Ammon's horn (tissue), 1 donor: ENCODE measurements at places on chromosomes 6 and 20.

- DNase-seq: peak; percentile 80
These were observed 25.8 kb upstream of the TMEM217 start for GRCh38 chr6:37283671-37284151.

- DNase-seq: no peak
These were observed 19.4 kb downstream of the C6orf15 start for GRCh38 chr6:31092769-31093505.

GRCh38 chr6:158053377-158054313, 72.0 kb downstream of the SYNJ2 start:
- DNase-seq: no peak

- peak; percentile 20 for DNase-seq
These were observed 79.8 kb upstream of the FAM184A start for GRCh38 chr6:119158057-119158848.

DNA sequence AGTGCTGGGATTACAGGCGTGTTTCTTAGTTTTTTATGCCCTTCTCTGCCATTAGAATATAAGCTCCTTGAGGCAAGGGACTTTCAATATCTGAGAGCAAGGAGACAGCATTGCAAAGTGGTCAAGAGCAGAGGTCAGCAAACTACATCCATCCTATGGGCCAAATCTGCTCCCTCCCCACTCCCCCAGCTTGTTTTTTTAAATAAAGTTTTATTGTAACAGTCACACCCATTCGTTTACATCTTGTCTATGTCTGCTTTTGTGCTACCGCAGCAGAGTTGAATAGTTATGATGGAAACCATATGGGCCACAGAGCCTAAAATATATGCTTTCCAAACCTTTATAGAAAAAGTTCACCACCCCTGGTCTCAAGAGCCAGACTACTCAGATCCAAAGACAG, 227.9 kb downstream of the EYA2 start:
- no peak for DNase-seq

DNA sequence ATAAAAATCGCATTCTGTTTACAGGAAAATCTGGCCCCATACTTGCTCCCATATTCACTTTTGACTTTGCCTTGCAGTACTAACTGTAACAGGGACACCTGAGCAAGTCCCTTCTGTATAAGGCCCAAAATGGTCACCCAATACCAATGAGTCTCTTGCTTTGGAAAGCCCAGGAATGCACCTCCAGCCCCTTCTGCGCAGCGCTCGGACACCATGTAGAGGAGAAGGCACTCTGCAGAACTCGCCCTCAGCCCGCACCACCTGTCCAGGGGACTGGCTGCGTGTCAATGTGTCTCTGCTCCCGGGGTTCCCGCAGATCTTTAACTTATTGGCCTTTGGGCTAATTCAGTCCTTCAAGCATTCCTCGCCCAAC, 746 bp upstream of the PRND start:
- no peak for DNase-seq

DNA sequence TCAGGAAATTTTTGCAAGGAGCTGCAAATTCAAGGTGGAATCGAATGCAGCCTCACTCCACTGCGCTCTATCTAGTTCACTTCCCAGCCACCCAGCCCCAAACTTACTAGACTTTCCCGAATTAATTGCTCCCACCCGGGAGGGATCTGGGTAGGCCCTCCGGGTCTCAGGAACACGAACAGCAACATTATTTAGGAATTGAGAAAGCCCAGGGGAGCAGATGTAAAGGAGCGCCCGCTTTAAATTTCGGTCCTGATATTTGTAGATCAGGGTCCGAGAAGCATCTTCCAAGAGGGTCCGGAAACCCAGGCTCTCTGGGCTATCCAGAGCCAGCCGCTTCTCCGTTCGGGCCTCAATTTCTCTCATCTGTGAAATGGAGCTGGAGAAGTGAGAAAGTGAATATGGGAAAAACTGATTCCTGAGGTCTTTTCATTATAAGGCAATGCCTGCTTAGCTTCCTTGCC, 490 bp upstream of the ID1 start:
- no peak for DNase-seq

DNA sequence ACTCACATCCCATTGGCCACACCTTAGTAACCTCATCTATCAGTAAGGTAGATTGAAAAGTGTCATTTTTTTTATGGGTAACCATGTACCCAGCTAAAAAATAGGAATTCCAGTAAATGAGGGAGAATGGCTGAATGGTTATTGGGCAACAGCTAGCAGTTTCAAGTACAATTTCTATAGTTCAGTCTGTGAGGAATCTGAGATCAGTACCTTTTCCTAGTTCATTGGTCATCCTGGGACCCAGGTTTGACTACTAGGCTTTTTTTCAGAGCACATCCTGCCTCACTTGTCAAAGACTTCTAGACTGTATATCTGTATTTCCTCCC, 28.3 kb downstream of the PHF3 start:
- no peak for DNase-seq

- DNase-seq: peak; percentile 41
These were observed 117.3 kb downstream of the OPRM1 start for GRCh38 chr6:154156135-154156896.

- DNase-seq: no peak
These were observed 6.0 kb upstream of the NPBWR2 start for GRCh38 chr20:64113444-64113775.

- no peak for DNase-seq
These were observed 184.9 kb downstream of the TINAG start for GRCh38 chr6:54493138-54493537.

DNA sequence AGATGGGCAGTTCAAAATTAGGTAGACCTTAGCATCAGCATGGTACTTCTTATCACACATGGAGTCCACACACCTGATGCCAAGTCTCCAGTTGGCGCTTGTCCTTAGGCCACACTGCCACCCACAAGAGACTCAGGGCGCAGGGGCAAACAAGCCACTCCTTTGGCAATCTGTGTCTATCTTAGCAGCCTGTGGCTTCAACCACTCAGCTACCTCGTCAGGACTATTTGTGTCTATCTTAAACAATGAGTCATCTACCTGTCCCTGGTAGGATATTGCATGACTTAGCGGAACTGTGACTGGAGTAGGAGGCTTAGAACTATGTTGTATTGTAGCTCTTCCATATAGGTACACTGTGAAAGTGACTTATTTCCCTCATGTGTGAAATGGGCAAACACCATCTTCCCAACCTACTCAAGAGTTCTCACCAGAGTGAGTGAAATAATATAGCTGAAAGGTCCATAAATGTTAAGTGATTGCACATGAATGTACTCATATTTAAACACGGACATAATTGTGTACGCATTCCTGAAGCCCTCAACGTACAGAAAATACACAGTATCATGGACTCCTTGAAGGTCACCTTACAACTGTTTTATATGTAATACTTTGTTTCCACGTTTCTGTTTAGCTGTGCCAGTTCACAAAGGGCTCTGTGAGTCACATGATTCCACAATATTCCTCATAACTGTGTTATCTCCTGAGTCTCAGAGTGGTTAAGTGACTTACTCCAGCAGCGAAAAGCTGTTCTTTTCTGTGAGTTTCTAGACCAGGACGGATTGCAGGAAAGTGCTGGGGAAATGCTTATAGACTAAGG, 1.6 kb downstream of the TRIM27 start:
- DNase-seq: no peak

DNA sequence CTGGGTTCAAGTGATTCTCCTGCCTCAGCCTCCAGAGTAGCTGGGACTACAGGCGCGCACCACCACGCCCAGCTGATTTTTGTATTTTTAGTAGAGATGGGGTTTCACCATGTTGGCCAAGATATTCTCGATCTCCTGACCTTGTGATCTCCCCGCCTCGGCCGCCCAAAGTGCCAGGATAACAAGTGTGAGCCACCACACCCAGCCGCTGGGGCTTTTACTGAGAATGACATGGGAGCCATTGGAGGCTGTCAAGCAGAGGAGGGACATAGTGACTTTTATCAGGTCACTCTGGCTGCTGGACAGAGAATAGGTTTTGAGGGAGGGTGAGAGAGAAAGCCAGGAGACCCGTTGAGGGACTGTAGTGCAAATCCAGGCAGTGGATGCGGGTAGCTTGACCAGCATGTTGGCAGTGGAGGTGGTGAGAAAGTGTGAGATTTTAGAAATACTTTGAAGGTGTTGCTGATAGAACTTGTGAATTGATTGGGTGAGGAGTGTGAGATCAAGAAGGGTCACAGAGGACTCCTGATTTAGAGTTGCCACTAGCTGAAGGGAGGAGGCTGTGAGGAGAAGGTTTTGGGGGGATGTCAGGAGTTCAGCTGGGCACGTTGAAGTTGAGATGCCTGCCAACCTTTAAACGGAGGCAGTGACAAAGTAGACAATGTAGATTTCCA, 14.7 kb downstream of the ZNF341 start:
- DNase-seq: no peak

DNA sequence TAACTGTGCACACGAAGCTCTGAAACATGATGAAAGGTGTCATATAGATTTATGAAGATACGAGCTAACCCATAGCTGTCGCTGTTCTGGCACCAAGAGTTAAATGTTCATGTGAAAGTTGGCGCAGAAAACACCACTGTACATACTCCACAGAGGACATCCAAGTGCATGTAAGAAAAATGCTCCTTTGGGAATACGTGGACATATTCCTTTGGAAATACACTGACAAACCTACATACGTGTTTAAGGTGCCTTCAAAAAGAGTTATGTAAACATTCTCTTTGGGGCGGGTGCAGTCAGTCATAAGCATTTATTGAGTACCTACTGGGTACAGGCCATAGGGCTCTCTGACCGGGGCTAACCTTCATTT, 723 bp upstream of the ARID1B start:
- peak; percentile 41 for DNase-seq

DNA sequence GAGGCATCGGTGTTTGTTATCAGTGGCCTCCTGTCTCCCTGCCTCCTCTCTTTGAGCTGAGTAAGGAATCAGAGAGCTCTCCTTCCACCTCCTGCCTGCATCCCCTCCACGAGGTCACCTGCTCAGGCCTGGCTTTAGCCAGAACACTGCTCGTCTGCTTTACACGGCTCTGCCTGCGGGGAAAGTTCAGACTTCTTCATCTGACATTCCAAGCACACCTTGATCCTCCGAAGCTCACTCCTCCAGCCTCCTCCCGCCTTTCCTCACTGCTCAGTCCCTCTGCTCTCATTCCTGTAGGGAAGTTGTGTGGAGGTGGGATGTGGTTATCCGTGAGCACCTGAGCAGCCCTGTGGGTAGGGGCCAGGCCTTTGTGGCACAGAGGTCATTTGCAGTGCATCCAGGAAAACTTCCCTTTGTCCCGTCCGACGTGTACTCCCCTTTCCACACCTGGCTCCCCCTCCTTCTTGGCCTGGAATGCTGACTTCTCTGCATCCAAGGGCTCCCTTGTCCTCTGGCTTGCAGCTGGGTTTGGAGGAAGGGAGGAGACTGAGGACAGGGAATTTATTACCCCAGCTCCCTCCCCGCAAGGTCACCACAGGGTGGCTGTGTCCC, 12.8 kb upstream of the CCDC167 start:
- DNase-seq: no peak

DNA sequence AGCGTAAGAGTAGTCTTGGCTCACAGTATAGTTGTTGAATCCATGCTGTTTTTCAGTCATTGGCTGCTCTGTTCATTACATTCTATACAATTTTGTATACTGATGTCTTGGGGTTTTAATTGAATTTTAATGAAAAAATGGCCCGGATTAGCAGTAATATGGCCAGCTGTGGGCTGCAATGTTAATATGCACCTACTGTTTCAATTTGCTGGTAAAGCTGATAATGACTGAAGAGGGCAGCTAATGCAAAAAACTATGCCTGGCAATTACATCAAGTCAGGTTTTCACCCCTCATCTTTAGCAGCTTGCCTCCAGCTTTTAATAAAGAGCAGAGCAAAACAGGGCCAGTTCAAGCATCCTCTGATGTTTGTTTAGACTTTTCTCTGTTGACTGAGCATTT, 394.5 kb downstream of the PLCB1 start:
- DNase-seq: no peak

DNA sequence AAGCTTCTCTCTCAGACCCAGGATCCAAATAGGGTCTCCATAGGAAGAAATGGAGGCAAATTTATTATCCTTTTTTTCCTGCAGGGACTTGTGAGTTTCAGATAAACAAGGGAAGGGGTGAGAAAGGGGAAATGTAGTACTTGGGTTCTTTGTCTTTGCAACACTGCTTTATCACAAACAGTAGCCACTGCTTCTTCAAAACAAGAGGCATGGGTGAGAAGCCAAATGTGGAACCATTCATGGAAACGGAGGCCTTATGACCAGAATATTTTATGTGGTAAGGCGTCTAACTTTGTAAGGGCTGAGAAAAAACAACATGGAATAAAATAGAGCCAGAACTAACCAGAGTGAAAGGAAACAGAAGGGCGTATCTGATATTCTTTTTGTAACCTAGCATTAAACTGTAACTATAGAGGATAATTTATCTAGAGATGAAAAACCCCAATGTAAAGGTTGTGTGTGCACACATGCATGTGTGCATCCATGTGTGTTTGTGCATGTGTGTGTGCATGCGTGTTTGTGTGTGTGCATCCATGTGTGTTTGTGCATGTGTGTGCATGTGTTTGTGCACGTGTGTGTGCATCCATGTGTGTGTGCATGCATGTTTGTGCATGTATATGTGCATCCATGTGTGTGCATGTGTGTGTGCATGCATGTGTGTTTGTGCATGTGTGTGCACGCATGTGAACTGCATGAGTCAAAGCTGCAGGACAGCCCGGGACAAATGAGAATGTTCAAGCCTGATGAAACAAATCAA, 143.3 kb upstream of the SMLR1 start:
- no peak for DNase-seq

DNA sequence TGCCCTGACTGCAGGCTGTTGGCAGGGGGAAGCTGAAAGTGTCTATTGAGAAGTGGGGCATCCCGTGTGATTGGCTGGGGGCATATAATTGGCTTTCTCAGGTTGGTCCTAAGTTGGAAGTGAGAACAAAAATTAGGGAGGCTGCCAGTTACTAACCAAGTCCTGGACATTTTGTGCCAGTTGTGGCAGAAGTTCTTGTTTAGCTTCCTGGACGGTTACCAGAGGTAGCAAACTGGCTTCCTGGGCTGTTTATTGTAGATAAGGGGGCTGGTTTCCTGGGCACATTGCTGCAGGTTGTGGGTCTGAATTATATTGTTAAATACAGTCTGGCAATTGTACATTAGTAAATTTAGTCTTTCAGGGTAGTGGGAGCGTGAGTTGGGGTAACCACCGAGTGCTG, 50.6 kb upstream of the SLC2A12 start:
- DNase-seq: no peak

GRCh38 chr6:1611572-1612298, 2.0 kb downstream of the FOXC1 start:
- DNase-seq: no peak

- DNase-seq: no peak
These were observed 5.3 kb upstream of the GDAP1L1 start for GRCh38 chr20:44241796-44242195.

- no peak for DNase-seq
These were observed 5.6 kb upstream of the BEND6 start for GRCh38 chr6:56949265-56949664.

DNA sequence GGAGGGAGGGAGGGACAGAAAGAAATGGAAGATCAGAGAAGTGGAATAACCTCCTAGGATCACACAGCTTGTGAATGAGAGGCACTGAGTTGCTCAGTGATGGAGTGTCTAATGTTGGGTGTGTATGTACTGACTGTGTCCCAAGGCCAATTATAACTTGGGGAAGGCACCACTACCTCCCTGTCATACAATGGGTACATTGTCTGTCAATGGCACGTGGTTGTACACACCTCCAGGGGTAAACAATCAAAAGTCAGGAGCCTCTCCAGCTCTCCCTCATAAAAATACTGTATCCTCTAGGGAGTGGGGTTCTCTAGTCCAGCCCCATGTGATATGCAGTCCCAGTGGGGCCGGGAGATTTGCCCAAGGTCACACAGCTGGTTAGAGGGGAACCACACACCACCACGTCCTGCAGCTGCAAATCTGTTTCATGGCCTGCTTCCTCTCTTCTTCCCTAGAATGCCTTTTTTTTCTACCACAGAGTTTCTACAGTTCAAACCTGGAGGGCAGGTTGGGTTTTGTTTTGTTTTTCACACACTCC, 112.5 kb downstream of the SNX5 start:
- no peak for DNase-seq
